ENCODE measurements at places on chromosomes 7 and 10.

GRCh38 chr10:59337201-59337652 lies 25.1 kb downstream of the FAM13C start:
- DNase-seq: no peak

DNA sequence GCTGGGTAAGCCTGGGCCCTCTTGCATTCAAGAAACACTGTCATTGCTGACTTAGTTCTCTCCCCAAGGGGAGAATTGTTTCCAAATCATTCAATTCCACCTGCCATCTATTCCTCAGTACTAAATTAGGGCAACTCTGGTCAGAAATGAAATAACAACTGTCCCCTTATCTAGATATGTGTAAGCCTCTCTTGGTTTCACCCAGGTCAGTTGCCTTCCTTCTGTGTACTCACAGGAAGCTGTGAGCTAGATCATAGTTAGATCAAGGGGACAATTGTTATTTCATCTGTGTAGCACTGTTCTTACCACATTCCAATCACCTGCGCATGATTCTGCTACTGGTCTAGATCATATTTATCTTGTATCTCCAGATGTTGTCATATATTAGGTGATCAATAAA lies 483.0 kb upstream of the SORCS1 start:
- no peak for DNase-seq

DNA sequence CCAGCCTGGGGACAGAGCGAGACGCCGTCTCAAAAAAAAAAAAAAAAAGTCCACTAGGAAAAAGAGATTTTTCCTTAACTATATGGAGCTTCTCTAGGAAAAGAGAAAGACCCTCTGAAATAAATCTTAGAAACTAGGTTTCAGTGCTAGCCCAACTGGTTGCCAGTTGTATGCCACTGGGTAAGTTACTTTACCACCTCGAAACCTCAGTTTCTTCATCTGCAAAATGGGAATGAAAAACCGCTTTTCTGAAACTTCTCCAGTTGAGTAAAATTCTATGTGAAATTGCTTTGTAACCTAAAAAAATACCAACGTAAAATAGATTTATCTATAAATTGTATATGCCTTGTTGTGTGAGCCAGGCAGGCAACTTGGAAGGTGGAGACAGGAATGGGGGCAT lies 16.5 kb upstream of the EIF5AL1 start:
- DNase-seq: no peak

GRCh38 chr10:75722609-75723008 lies 291.2 kb downstream of the LRMDA start:
- DNase-seq: no peak

DNA sequence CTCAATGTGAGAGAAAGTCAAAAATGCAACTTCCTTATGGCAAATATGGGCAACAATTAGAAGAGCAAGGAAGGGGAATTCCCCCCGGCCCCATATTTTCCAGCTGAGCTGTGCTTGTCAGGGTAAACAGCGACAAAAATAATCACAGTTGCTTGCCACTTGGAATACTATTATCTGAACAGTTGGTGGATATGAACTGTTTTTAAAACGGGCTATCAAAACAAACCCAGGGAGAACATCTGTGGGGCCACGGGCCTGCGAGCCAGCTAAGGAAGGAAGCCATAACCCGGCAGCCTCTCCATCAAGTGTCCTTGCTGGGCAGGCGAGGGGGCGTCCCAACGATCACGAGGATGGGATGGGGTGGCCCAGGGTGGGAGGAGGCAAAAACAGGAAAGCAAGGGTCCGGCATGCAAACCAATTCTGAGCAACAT lies 228.4 kb downstream of the ARHGAP12 start:
- DNase-seq: no peak

- DNase-seq: no peak
These were observed 22.0 kb downstream of the ITGB8 start for GRCh38 chr7:20352573-20353306.

GRCh38 chr10:67011480-67011879 lies 85.6 kb downstream of the LRRTM3 start:
- DNase-seq: no peak

GRCh38 chr7:74514131-74514591 lies 60.5 kb downstream of the GTF2IRD1 start:
- no peak for DNase-seq

GRCh38 chr10:101573885-101574753 lies 13.9 kb downstream of the POLL start:
- DNase-seq: peak; percentile 48

GRCh38 chr7:15963206-15963605 lies 276.7 kb upstream of the MEOX2 start:
- no peak for DNase-seq

- DNase-seq: no peak
These were observed 68.4 kb downstream of the PHTF2 start for GRCh38 chr7:77866786-77867536.

- no peak for DNase-seq
These were observed 43.6 kb upstream of the DPYSL4 start for GRCh38 chr10:132143162-132143561.
